ENCODE measurements at places on chromosomes 16 and 17. TPM values are rescaled to one million over a fixed set of nuclear protein-coding genes. Genes with fewer than 3 reads are reported as not detected.

GRCh38 chr17:81459224-81459623 is 53.4 kb downstream of the ACTG1 start:
- no peak for DNase-seq

The CAPNS2 gene
- polyA plus RNA-seq: 0.16 TPM

The PABPN1L gene
- polyA plus RNA-seq: 0.20 TPM

- no peak for DNase-seq
Measured at GRCh38 chr16:15552507-15552906, 90.4 kb downstream of the MARF1 start.

GRCh38 chr16:46839986-46840443 is 9.0 kb upstream of the C16orf87 start:
- no peak for DNase-seq

DNA sequence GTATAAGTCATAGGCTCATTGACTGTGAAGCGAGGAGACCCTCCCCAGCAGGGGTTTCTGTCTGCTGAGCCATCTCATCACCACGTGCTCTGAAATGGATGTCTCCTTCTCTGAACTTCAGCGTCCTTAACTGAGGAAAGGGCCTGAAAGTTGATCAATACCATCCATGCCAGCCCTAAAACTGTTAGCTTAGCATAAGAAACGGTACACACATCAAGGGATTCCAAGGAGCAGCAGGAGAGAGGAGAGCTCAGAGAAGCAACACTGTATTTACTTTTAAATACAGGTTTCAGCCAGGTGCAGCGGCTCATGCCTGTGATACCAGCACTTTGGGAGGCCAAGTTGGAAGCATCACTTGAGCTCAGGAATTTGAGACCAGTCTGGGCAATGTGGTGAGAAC is 248.9 kb upstream of the TNRC6C start:
- DNase-seq: no peak

The KRT16 gene
- not detected for polyA plus RNA-seq

The HOXB2 gene
- polyA plus RNA-seq: 19.4 TPM

The TMEM132E gene
- polyA plus RNA-seq: 0.10 TPM

GRCh38 chr16:19029980-19030379 is 37.4 kb upstream of the COQ7 start:
- peak; percentile 7 for DNase-seq

GRCh38 chr17:74239172-74239571 is 25.8 kb downstream of the TTYH2 start:
- no peak for DNase-seq

- DNase-seq: no peak
Measured at GRCh38 chr17:34561328-34561727, 18.1 kb upstream of the TMEM132E start.

The PRSS27 gene
- polyA plus RNA-seq: 1.1 TPM

DNA sequence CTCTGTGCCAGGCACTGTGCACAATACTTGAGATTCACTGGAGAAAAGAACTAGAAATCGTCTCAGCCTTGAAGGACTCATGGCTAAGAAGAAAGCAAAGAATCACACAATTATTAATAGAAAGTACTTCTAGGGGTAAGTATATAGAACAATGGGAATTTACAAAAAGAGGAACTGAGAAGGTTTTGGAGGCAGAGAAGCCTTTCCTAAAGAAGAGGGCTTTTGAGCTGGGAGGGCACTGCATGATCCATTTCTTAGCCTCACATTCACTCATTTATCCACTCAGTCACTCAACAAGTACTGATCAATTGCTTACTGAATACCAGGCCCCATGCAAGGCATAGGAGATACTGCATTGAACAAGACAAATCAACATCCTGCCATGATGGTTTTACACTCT is 113.5 kb downstream of the TMEM114 start:
- DNase-seq: no peak

DNA sequence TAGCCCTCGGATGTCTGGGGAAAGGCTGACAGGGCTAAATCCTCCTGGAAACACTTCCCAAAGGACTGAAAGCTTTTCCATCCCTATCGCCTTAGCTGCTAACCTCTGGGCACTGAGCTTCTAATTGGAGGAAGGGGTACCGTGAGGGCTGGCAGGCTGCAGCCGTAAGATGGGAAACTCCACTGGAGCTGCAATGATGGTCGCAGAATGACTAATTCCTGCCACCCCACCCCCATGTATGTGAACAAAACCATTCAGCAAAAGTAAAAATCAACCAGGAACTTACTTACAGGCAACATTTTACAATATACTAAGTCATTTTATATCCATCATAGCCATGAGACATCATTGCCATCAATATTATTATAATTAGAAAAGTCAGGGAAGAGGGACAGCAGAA is 133.3 kb downstream of the ABCC12 start:
- no peak for DNase-seq

The ZG16B gene
- polyA plus RNA-seq: 0.90 TPM

DNA sequence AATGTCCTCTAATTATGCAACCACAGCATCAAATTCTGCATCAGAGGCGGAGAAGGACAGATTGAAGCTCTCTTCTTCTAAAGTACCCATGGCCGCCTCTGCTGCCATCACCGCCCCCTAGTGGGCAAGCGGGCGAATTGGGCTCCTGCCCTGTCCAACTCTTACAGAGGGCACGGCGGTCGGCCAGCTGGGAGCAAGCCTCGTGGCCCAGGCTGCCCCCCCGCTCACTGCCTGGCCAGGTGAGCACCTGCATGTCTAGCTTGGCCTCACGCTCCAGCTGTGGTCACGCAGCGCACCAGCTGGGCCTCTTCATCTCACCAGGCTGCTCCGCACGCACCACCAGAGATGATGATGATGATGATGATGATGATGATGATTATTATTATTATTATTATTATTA is 146.1 kb upstream of the TOM1L1 start:
- DNase-seq: no peak

GRCh38 chr17:40209404-40210093 is 9.6 kb upstream of the WIPF2 start:
- DNase-seq: no peak

The ERAL1 gene
- 39.0 TPM for polyA plus RNA-seq

DNA sequence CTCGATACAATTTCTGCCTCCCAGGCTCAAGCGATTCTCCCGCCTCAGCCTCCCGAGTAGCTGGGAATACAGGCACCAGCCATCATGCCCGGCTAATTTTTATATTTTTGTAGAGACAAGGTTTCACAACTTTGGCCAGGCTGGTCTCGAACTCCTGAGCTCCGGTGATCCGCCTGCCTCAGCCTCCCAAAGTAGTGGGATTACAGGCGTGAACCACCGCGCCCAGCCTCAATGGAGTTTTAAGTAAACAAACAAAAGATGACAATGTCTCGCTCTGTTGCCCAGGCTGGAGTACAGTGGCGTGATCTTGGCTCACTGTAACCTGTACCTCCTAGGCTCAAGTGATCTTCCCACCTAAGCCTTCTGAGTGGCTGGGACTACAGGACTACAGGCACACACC is 52.6 kb upstream of the TRAP1 start:
- no peak for DNase-seq

GRCh38 chr16:31200821-31201568 is 1.6 kb downstream of the PYCARD start:
- no peak for DNase-seq

The CSH2 gene
- polyA plus RNA-seq: not detected

DNA sequence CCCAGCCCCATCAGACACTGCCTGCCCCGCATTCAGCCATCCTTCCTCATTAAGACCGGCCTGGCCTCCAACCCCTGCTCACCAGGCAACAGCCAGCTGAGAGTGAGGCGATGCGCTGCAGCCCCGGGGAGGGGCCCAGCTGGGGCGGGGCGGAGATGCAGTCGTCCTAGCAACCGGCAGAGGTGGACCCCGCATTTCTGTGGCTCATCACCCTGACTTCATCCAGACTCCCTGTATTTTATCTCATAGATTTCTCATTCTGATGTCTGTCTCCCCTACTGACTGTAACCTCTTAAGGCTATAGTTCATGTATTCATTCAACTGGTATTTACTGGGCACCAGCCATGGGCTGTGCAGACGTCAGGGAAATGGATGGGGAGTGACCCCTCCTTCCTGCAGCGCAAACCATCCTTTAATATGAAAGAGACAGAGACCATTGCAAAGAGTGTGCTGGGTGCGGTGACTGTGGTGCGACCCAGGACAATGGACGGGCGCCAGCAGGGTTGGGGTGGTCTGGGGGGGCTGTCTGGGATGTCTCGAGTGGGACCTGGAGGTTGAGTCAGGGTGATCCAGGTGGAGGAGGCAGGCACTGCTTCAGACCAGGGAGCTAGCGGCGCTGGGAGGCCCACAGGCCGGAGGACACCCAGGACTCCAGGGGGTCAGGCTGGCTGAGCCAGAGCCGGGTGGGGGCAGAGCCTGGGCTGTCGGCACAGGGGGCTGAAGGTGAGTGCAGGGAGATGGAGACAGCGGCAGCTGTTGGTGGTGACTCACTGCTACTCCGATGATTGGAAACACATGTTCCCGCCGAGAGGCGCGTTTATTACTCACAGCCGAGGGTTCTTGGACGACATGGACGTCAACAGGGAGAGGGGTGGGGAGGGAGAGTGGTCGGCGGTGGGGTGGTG is 10.5 kb upstream of the TIMP2 start:
- peak; percentile 94 for DNase-seq

DNA sequence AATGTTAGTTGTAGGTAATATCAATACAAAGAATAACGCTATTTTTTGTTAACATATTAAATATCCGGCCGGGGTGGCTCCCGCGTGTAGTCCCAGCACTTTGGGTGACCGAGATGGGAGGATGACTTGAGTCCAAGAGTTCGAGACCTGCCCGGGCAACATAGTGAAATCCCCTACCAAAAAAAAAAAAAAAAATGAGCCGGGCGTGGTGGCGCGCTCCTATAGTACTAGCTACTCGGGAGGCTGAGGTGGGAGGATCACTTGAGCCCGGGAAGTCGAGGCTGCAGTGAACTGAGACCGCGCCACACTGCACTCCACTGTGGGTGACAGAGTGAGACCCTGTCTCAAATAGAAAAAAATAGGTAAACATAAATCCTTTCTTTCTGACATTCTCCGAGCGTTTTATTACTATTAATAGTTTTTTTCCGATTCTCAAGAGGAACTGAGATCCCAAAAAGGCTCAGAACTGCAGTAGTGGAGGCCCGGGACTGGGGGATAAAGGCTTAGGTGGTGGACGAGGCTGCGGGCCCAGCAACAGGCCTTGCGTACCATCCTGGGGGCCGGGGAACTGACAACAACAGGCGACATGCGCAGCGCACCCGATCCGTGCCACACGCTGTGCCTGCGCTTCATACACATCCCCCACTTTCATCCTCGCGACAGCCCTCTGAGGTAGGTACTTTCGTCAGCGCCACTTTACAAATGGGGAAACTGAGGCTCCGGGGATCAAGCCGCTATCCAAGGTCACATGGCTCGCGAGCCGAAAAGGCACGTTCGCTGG is 919 bp downstream of the N4BP1 start:
- DNase-seq: no peak

GRCh38 chr17:3983606-3984484 is 19.6 kb upstream of the ATP2A3 start:
- no peak for DNase-seq

All from muscle of back (tissue), 13 donors.